ENCODE measurements at places on chromosomes 6 and 20.
A peak's percentile ranks its signal among the peaks of the same experiment; 100 is the strongest.

DNA sequence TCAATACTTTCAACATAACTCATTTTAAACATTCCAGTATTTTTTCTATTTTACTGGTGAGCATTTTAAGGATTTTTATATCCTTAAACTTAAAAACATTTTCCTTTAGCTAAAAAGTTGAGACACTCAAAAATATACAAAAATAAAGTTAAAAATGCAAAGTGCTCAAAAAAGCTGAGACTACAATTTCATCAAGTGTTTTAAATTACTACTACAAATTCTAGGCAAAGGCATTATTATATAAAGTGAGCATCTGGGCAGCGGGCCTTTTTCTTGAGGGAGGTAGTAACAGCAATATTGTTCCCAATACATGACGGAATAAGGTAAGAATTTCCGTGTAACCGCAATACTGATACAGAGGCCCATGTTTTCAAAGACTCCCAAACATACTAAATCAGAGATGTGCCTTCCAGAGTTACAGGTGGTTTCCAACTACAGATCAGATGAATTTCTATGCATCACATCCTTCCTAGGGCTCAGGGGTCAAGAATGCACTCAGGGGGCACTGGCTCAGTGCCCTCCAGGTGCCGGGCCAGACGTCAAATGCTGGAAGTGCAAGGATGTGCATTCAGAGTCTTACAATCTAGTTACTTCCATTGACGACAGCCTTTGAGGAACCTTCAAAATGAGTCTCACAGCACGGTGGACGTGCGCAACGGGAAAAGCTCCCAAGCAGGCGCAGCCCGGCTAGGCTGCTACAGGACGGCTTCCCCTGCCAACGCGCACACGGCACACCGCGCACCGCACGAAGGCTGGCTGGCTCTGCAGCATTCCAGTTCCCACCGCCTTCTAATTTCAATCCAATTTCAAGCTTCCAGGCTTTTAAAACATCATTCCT lies 1.7 kb downstream of the PHF10 start:
- peak; percentile 42 for DNase-seq

GRCh38 chr6:73929405-73929804 lies 233.4 kb downstream of the CD109 start:
- DNase-seq, result no peak

DNA sequence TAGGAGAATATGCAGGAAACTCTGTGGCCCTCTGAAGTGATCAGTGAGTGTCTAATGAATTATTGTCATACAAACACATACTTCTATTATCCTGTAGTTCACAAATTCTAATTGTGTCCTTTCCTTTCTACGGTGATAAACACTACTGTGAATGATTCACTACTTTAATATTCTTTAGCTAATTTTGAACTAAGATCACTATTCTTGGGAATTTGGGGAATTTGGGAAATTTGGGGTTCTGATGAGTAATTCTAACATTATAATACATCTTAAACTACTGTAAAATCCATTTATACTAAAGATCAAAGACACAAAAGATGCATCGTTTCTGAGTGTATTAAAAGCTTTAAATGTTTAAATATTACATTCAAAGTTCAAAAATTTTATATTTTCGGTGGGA lies 1287.2 kb upstream of the CITED2 start:
- DNase-seq, result no peak

DNA sequence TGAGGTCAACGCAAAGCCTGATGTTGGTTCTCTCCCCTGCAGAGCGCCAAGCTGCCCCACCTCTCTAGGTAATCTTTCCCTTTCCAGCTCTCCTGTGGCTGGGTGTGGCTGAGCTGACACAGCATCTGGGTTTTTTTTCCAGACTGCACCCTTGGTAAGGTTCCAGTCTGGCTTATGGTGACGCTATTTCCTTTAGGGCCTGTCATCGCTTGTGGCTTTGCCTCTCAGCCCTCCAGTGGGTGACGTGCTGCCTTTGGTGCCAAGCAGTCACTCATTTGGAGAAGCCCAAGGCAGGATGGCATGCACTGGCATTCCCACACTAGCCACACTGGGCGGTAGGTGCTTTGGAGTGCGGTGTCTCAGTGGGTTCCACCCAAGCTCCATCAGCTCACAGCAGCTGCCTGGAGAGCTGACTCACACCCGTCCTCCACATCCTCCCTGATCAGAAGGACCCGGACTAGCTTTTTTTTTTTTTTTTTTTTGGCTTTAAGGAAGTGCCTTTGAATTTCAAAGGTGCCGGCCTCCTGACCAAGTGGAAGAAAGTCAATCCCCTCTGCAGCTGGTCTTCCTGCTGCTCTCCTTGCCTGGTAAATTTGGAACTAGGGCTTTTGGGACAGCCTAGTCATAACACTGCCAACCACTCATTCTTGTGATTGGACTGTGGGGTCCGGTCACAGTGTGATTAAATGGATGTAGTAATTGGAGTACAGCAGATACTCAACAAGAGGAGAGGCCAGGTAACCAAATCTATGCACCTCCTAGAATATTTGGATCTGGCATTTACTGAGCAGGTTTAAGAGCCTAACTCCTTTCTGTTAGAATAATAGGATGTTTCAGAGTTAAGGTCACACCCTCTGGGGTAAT lies 153.6 kb downstream of the CD83 start:
- DNase-seq, result peak; percentile 82

- no peak for DNase-seq
Observed at GRCh38 chr6:85662251-85662650, 19.6 kb upstream of the SYNCRIP start.

DNA sequence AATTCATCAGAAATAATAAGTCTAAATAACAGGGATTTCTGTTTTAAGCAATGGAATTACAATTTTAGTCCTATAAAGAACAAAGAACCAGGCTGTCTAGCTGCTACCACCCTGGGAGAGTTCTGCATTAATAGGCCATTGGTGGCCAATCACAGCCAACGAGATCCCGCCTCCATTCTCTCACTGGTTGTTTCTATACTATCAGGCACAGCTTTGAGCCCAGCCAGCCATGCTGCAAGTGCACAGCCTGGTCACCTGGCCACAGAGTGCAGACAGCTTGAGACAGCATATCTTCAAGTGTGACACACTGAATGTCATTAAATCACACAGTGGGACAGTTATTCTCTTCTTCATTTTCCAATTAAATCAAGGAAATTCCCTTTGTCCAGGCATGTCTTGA lies 16.1 kb upstream of the RAB22A start:
- no peak for DNase-seq

DNA sequence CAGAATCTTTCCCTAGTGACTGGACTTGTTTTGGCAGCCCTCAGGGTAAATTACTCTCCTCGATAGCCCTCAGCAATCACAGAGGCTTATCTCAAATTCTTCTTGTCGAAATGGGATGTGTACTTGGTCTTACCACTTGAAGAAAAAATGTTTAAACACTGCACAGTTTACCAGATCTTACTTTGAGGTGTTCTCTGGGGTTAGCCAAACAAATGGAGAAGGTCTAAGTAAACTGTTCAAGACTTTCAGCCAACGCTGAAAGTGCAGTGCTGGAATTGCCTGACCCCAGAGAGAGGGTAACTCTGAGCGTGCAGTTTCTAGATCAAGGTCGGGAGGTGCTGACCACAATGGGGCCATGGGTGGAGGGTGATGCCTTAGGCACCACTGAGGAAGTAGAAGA lies 39.2 kb downstream of the MYLIP start:
- no peak for DNase-seq

DNA sequence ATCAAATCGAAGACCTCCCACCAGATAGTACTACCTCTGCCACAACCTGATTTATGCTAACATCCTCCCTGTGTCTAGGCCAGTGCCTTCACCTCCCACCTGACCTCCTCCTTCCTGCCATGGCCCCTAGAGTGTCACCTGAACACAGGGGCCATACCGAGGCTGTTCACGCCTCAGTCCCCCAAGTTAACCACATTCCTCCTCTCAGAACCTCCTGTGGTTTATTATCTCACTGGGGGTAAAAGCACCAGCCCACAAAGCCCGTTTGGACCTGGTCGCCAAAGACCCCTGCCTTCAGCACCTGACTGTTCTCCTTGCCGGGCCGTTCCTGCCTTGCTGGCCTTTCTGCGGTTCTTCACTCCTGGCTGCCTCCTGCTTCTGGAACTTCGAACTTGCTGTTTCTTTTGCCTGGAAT lies 13.7 kb downstream of the MAS1 start:
- no peak for DNase-seq

DNA sequence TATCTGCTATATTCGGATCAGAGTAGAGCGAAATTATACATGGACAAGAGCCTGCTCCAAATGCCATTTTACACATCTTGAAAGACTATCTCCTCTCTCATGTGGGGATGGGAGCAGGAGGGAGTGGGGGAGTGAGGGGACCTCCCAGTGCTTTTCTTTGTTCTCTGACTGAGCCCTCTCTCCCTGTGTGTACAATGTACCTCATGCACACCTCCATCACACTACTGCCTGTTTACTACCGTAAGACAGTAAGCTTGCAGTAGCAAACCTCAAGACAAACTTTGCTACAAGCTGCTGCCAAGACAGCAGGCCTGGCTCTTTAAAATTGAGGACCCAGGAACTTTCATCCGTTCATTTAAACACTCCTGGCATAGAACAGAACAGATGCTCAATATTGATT lies 7.2 kb downstream of the NHSL1 start:
- no peak for DNase-seq

DNA sequence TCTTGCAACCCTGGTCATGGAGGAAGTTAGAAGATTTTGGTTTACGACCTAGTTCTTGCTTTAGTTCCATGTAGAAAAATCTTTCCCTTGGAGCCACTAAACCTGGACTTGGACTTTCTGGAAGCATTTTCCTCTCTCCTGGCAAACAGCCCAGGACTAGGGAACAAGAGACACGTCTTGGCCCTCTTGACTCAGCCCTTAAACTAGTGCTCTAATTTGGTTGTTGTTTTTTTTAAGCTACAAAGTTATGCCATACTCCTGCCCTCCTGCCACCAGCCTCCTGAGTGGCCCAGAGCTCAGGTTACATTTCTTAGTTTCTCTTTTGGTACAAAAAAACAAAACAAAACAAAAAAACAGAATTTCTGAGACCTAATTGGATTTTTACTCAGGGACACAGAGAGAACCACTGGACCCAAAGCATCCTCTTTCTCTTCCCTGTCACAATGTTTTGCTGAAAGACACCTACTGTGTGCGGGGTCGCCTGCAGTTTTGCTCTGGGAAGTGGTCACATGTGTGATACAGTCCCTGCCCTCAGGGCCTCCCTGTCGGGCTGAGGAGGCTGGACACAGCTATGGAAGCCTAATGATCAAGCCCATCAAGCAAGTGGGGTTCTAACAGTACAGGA lies 32.3 kb upstream of the SCUBE3 start:
- no peak for DNase-seq

GRCh38 chr6:37971266-37971665 lies 151.7 kb downstream of the ZFAND3 start:
- DNase-seq, result no peak

- no peak for DNase-seq
Observed at GRCh38 chr20:29878281-29878741, 1379.2 kb upstream of the DEFB115 start.

- no peak for DNase-seq
Observed at GRCh38 chr6:37680668-37681067, 17.0 kb downstream of the MDGA1 start.

DNA sequence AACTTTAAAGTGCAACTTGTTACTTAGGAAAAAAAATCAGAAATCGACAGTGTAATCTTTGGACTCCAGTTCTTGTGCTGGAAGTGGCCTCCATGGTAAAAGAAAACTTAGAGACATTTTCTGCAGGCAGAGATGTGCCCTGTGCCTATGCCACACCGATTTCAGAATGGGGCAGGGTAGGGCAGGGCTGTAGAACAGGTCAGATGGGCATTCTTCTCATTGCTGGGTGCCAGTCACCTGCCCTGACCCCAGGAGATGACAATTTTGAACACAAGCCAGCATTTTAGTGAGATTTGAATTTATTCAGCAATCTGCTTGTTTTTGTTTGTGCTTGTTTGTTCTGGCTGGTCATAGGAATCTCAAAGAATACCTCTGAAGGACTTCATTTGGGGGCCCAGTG lies 63.3 kb downstream of the SASH1 start:
- no peak for DNase-seq

DNA sequence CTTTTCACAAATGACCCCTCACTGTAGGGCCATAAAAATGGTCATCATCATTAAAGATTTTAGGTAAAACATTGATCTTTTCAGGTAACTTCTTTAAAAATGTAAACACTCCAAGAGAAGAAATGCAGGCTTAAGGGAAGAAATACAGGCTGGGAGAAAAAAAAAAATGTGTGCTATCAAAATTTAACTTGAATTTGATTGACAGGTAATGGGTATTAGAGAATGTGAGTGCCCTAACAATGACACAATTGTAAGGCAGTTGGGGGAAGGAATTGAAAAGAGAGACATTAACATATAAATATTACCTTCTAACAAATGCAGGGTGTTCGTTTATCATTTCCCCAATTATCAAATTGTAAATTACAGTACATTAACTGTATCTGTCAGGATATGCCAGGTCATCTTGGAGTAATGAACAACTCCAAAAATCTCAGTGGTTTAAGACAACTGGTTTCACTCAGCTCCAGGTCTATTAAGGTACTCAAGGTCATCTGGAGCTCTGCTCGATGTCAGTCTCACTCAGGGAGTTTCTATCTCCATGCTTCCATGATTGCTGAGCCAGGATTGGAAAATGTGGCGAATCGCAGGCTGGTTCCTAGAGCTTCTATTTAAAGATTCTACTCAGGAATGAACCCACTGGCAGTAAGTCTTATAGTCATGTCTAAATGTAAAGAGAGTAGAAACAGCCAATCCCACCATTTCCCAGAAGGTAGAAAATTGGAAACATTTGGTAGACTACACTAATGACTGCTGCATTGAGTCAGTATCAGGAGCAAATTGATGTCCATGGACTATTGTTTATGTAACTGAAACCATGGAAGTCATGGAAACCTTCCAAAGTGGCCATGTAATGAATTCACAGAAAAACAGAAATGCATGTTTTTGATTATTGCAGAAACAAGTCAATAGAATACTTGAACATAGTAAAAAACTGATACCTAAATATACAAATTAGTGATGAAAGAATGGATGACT lies 55.6 kb downstream of the FRK start:
- DNase-seq, result no peak

DNA sequence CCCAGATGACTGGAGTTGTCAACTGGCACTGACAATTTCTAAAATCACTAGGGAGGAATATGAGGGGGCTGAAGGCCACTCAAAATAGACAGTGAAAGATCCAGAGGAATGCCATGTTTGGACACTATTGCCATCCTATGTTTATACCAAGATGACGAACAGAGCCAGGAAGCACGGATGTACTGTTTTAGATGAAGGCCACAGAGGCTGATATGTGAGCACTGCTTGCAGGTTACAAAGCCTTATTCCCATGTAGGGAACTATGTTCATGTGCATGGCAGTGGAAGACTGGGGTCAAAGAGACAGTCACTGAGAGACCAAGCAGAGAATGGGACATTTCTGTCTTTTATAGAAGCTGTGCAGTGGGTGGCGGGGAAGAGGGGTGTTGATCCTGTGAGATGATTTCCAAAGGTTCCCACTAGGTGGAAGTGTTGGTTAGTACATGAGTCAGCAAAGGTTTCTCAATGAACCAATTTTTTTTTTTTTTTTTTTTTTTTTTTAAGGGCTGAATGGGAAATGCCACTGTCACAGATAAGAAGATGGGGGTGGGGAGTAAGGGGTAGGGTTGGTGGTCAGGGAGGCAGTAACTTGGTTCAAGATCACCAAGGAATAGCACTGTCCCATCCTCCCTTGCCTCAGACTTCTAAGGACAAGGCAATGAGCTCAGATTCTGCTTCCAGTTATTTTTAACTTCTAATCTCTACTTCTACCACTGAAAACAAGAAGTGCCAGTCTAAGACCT lies 46.7 kb upstream of the MOCS1 start:
- no peak for DNase-seq

GRCh38 chr6:9139746-9140145 lies 704.4 kb upstream of the SLC35B3 start:
- DNase-seq, result no peak
